ENCODE measurements at places on chromosomes 6 and 20.

DNA sequence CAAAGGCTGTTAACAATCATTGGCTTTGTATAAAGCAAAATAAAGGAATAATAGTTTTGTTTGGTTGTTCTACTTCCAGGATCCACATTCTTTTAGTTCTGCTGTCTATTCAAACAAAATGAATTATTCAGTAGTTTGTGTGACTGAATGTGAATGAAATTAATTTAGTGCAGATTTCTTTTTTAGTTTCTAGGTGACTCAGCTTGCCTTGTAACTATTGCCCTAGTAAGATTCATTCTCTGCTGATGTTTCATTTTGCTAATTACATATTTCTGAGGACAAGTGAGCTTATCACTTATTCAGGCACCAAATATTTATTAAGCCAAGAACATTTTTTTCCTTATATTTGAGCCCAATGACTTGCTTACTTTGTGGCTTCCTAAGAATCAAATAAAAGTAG lies 46.5 kb upstream of the RIPOR2 start:
- DNase-seq = no peak

DNA sequence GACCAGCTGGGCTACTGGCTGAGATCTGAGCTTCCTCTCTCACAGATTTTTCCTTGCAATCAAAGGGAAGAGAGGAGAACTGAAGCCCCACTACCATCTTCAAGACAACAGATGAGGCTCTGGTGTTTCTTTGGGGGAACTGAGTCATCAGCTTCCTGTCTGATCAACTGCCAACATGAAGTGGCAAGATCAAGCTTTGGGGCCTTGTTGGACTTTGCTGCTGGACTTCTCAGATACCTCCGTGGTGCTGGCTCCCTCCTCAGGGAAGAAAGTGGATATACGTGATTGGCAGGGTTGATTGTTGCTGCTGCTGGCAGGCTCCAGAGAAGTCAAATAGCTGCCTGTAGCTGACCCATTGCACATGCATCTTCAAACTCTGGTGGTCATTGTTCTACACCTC lies 3.6 kb upstream of the TOX2 start:
- no peak for DNase-seq

GRCh38 chr20:16778159-16778558 lies 30.0 kb downstream of the OTOR start:
- no peak for DNase-seq

- DNase-seq = no peak
Measured at GRCh38 chr6:105137388-105137787, 42.4 kb downstream of the POPDC3 start.

- DNase-seq = peak; percentile 92
Measured at GRCh38 chr20:48769069-48769983, 58.5 kb downstream of the PREX1 start.

DNA sequence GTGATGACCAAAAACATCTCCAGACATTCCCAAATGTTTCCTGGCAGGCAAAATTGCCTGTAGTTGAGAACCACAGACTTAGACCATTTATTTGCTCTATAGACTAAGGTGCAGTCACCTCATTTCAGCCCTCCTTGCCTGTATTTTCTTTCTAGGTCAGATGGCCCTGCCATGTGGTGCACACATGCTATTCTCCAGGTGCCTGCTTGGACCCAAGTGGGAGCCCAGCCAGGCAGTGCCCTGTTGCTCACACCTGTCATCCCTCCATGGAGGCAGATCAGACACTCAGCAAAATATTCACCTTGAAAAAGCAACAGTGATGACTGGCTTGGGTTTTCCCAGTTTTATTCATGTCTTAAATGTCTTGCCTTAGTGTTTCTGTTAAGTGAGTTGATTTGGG lies 311.4 kb downstream of the TFAP2C start:
- DNase-seq = no peak

GRCh38 chr20:48282591-48283228 lies 497.4 kb upstream of the SULF2 start:
- DNase-seq = no peak

- DNase-seq = no peak
Measured at GRCh38 chr6:142773324-142773723, 171.7 kb downstream of the HIVEP2 start.

GRCh38 chr20:20466341-20466879 lies 98.5 kb downstream of the INSM1 start:
- no peak for DNase-seq

GRCh38 chr20:44858606-44859360 lies 26.7 kb upstream of the YWHAB start:
- DNase-seq = no peak

DNA sequence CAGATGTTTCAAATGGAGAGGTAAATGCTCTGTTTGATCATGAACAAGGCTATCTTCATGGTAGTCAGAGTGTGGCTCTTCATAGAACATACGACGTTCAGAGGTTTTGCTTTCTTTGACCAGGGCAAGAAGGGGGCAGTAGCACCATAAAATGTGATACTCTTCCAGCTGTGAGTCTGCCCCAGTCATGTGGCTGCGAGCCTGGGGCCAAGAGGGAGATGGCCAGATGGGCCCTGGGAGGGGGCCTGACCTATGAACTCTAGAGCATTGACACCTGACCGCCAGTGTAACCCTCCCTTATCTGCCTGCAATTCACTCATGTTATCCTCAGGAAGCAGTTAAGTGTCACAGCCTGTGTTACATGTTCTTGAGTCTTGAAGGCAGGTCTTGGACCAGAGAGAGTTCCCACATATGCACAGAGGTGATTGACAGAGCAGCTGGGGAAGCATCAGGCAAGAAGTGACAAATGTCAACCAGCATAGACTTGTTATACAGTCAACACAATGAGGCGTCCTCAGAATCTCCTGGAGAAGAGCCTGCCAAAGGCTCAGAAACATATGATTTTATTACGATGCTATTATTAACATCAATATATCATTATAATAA lies 55.0 kb downstream of the SCML4 start:
- DNase-seq = no peak

DNA sequence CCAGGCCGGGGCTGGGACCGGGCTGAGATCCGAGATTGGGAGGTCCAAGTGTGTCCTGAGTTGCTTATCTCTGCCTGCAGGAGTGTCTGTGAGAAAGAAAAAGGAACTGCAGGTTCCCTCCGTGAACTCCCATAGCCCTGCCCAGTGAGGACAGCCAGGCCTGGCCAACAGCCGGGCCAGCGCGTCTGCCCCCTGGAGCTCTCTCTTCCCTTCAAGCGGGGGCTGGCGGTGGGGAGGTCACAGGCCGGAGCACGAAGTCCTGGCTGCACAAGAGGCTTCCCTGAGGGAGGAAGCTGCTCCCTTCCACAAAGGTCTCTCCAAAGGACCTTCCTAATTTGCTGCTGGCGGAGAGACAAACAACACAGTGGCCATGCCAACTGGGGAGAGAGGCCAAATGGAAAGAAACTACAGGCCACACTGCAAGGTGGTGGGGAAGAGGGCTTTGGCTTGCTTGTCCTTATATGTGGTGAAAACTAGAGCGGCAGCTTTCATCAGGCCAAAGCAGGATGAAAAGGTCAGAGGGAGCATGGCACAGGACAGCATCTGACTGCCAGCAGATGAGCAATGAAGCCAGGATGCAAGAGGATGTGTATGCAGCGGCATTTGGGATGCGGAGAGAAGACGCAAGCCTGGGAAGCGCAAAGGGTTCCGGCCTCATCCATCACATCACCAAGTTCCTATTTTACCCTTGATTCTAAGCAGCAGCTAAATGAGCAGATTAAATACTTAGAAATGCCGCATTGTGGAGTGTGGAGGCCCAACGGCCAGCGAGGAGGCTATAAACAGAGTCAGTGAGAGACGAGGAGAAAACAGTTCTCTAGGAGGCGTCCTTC lies 260.0 kb downstream of the ERMARD start:
- DNase-seq = no peak

DNA sequence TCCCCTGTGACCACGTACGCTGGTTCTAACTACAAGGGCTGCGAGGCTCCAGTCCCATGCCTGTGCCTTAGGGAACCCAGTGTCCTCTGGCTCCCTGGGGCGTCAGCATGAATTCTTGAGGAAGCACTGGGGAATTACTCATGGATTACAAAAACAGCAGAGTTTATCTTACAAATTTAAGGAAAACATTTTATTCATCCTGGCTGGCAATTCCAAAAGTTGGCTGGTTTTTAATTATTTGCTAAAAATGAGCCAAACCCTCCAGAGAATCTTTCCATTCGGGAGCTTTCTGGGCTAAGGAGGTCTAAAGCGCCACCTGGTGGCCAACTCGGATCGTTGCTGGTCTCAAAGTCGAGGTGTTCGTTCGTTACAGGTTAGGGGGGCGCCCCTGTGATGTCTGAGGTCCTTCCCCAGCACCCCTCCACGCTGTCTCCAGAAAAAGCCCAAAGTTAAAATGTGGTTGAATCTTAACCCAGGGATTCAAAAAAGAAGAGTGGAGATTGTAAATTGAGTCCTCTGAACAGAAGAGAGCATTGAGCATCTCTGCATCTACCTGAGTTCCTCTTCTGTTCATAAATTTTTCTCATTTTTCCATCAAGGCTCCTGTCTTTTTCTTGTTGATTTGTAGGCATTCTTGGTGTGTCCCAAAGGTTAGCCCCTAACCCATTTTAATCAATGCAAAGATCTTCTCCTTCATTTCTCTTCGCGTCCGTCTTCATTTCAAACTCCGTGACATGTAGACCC lies 99.4 kb downstream of the BFSP1 start:
- DNase-seq = peak; percentile 25

DNA sequence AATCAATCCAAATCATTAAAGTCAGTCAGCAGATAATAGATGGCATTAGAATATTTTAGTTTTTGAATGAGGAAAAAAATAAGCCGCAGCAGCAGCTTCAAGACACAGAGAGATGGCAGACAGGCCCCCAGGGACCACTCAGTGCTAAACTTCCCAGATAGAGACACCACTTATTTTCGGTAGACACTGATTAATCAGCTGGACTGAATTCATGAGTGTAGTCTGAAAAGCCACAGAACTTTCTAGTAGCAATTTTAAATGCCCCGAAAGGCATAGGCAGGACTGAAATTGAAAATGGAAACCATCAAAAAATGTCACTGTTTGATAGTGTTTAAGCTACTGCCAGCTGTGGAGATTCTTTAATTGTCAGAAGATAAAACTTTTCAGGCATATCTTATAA lies 3.1 kb upstream of the CLDN20 start:
- no peak for DNase-seq

DNA sequence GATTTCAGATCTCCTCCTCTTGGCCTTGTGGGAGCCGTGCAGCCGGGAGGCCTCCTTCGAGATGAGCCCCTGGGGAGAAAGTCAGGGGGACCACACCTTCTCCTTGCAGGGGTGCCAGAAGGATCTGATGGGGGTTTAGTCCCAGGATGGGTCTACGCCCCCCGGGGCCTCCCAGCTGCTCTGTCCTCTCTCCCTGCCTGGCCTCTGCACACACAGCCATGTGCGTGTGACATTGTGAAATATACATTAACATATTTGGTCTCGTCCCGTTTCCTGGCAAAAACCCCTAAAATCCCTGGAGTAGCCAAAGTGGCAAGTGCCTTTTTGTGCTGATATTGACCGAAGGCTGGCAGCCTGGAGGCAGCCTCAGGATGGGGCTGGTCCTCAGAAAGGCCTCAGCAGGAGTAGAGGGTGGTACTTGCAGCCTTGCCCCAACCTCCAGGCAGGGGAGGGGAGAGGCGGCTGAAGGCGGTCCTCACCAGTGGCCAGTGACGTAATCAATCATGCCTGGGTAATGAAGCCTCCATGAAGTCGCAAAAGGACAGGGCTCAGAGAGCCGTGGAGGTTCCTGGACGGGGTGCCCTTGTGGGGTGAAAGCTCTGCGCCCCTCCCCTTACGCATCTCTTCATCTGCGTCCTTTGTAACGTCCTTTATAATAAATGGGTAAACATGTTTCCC lies 5.1 kb upstream of the HELZ2 start:
- DNase-seq = no peak

GRCh38 chr6:128474481-128474880 lies 45.9 kb downstream of the PTPRK start:
- DNase-seq = no peak

GRCh38 chr6:68976260-68976659 lies 341.2 kb downstream of the ADGRB3 start:
- DNase-seq = no peak

GRCh38 chr6:149122850-149123821 lies 194.4 kb upstream of the TAB2 start:
- DNase-seq = no peak
